ENCODE measurements at places on chromosomes 1 and 21.

- peak; percentile 82 for DNase-seq
Measured at GRCh38 chr21:35249636-35250035, 200.5 kb upstream of the RUNX1 start.

DNA sequence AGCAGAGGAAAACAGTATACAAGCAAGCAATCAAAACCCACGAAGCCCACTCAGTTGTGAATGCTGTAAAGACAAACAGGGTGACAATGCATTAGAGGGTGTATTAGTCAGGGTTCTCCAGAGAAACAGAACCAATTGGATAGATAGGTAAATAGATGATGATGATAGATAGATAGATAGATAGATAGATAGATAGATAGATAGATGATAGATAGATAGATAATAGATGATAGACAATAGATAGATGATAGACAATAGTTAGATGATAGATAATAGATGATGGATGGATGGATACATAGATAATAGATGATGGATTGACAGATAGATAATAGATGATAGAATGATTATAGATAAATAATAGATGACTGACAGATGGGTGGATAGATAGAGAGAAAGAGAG, 48.3 kb downstream of the LRRC38 start:
- DNase-seq: no peak

DNA sequence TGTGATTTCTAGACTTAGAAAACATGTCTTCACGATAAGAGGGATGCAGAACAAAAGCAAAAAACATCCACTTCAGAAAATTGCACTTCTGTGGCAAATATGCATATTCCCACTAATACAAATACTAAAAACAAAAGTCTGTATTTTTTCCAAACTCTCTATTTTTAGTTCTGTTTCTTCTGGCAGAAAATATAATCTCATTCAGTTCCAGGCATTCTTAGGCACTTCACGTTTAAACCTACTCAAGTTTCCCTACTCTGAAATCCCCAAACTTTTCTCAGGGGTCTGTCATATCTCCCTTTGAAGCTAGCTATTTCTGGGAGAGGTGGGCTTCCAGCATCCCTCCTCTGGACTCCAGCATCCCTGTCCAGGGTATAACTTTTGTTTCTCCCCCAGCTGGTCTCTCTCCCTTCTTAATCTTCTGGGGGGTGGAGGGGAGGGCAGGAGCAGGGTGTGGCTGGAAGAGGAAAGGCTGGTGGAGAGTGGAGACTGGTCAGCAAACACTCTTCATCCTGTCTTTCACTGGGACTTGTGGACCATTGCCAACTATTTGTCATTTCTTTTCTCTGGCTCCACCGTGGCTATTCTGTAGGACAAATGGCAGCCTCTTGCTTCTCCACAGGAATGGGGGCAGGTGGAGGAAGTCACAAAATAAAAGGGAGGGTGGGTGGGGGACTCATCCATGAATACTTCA, 19.6 kb upstream of the NCF2 start:
- DNase-seq: no peak

- DNase-seq: peak; percentile 26
Measured at GRCh38 chr1:178122283-178122682, 28.4 kb downstream of the RASAL2 start.

DNA sequence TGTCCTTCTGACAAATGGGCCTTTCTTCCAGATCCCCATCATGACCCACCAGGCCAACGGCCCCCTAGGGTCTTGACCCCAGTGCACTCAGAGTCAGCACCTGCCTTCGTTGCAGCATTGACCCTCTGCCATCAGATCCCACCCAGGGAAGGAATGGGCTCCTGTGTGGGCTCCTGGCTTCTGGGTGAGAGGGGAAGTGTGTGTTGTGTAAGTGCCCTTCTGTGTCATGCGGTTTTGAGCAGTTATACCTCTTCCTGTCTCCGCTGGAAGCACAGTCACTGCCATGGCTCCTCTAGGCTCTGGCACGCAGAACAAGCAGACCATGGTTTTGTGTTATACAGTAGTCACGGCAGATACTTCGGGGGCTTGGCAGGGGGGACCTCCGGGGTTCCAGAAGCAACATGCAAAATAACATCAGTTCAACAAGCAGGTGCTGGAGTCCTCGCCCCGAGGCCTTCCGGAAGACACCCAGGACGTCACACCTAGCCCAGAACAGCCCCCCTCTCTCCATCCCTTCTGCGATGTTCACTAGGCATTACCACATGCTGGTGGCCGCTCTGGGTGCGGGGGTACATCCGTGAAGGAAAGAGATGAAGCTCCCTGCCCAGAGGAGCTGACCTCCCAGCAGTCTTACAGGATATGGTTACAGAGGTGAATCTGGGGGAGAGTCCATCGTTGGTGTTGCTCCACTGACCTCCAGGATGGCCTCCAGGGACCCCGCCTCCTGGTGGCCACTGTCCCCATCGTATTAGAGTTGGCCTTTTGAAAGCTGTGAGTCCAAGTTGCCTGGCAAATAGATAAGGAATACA, 17.4 kb upstream of the KCNAB2 start:
- DNase-seq: peak; percentile 6

DNA sequence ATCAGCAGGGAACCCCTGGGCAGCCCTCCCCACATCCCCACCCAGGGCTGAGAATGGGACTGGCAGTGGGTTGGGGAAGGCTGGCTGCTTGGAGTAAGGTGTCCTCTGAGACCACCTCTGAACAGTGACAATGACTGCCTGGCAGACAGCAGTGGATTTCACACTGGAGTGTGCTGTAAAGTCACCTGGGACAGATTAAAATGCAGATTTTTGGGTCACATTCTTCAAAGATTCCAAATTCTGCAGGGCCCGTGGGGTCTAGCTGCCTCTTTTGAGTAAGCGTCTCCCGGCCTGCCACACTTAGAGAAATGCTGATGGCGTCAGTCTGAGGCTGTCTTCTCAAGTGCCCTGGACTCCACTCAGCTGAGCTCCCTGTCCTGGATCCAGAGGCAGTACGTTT, 164.5 kb downstream of the GRIK3 start:
- DNase-seq: no peak

- DNase-seq: no peak
Measured at GRCh38 chr1:101440485-101440884, 203.7 kb downstream of the S1PR1 start.

DNA sequence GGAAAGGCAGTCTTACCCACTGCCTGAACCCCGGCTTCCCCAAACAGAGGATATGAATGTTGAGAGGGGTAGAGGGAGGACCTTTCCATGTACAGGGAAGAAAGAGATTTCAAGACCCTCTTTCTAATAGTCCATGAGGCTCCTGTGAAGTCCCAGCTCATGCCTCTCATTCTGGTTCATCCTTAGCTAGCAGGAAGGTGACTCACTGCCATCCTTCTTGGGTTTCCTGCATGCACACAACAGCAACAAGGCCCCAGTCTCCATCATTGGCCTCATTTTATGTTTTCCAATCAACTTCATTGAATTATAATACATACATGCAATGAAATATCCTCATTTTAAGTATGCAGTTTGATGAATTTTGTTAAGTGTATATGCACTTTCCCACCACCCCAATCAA, 46.2 kb downstream of the SYT2 start:
- DNase-seq: peak; percentile 51

GRCh38 chr1:212613440-212614335, 5.1 kb downstream of the ATF3 start:
- peak; percentile 38 for DNase-seq

- peak; percentile 76 for DNase-seq
Measured at GRCh38 chr1:178031856-178032320, 62.0 kb upstream of the RASAL2 start.

DNA sequence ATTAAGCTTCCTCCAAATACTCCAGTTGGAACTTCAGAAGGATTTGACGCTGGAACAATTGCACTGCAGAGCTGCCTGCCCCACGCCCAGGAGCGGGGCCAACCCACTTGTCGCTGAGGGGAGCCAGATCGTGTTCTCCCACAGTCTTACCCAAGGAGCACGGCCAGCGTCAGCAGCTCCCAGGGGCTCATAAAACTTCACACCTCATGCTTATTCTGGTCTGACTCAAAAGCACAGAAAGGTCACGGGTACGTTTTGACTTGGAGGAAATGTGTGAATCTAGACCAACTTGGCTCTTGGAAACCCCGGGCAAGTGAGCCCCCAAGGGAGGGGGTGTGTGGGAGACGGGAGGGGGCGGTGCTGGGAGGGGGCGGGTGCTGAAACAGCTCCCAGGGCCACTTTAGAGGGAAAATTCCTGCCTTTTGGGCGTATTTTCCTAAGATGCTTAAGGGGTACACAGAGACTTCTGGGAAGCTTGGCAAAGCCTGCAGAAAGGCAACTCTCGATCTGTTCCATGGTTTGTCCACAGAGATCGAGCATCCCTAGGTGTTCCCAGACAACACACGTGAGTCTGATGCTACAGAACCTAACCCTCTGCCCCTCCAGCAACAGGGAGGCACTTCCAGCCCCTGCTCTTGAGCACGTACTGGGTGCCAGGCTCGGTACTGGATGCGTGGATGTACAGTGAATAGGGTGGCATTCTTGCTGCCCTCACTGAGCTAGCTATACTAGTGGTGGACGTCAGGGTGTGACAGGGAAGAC, 98.9 kb downstream of the DHRS3 start:
- DNase-seq: no peak

- no peak for DNase-seq
Measured at GRCh38 chr1:11944358-11944931, 9.9 kb downstream of the PLOD1 start.

GRCh38 chr21:34279285-34279684, 84.5 kb upstream of the KCNE2 start:
- DNase-seq: no peak

GRCh38 chr1:243623841-243624240, 226.2 kb downstream of the AKT3 start:
- DNase-seq: no peak

DNA sequence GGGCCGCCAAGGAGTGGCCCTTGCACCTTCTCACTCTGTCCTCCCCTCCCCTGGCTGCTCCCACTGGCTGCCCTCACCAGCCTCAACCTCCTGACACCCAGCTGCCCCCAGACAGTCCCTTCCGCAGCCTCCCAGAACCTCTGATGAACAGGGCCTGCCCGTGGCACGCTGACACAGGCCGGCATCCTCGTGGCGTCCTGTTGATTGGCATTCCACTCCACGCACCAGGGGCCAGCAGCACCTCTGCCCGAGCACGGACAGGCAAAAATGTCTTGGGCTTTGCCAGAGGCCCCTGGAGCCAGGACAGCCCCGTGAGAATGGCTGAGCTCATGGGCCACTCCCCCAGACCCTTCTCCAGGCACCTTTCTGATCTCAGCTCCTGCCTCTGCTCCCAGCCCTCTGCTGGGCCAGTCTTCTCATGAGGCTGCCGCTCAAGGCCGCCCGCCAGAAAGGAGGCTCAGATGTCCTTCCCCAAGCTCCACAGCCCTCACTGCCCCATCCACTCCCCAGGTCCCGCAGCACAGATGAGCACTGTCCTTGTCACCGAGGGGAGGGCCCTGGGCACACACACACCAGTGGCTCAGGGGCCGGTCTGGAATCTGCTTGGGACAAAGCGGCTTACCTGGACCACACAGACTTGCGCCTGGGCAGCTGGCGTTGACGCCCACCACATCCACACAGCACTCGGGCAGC, 15.8 kb upstream of the RNF223 start:
- DNase-seq: no peak

- no peak for DNase-seq
Measured at GRCh38 chr1:164311377-164311776, 247.6 kb upstream of the PBX1 start.

GRCh38 chr1:2628933-2629626, 3.7 kb downstream of the MMEL1 start:
- DNase-seq: no peak

DNA sequence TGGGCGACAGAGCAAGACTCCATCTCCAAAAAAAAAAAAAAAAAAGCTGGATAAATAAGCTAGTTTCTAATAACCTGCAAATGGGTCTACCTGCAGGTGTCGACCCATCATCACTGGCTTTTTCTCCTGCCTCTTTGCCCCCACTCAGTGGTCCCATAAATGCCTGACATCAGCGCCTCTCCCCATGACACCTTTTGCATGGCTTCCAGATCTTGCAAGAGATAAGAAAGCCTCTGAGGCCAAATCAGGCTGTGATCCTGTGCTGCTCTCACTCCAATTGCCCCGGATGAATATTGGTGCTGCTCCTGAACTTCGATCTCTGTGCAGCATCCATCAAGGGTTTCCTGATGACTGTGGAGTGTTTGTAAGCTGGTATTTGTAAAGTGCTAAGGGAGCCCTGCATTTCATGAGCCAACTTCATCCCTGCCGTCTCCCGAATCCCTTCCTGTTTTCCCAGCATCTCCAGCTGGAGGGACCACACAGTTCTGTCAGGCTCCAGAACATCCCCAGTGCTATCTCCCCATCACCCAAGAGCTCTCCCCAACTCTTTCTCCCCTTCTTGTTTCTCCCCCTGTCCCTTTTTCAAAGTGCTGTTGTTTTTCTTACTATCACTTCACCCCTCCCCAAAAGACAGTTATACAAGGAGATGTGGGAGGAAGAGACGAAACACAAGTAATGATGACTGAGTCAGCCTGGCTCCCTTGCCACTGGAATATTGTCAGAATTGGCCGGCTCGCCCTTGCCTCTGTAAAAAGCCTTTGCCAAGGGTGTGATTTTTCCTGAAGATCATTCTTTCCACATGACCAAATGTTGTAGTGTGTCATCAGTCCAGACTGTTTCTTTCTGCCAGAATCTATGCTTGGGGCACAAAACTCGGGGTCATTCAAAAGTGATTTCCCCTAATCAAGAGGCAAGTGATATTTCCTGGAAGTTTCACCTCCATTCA, 2.8 kb upstream of the EFHD2 start:
- DNase-seq: peak; percentile 85

DNA sequence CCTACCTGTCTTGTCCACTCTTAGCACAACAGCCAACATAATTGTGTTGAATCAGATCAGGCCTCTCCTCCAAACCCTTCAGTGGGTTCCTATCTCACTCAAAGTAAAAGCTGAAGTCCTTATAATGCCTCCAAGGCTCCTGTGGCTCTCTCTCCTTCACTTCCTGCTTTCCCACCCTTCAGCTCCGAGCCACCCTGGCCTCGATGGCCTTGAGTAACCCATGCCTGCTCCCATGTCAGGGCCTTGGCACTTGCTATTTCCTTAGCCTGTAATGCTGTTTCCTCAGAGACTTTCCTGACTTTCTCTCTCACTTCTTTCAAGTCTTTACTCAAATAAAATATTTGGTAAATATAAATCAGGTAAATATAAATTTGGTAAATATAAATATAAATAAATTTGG, 8.1 kb upstream of the PLEKHM2 start:
- DNase-seq: no peak

DNA sequence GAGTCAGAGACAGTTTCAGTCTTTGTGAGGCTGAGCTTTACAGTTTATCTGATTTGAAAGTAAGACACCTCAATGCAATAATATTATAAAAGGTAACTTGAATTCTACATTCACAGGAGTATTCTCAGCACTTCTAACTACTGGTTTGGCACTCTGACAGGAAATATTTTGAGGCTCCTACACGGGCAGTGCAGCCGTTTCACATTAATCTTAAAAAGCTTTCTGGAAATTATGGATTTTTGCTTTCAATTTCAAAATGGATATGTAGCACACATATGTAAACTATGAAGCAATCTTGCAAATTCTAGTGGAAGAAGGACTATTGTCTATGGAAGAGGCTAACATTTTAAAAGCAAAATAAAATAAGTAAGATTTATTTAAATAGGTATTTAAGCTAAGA, 262.9 kb upstream of the SNX7 start:
- no peak for DNase-seq

GRCh38 chr21:31526040-31526439, 133.5 kb upstream of the SOD1 start:
- peak; percentile 37 for DNase-seq
